Right renal cortex interstitium (tissue), 3 donors: ENCODE measurements at places on chromosomes 3 and 15.

DNA sequence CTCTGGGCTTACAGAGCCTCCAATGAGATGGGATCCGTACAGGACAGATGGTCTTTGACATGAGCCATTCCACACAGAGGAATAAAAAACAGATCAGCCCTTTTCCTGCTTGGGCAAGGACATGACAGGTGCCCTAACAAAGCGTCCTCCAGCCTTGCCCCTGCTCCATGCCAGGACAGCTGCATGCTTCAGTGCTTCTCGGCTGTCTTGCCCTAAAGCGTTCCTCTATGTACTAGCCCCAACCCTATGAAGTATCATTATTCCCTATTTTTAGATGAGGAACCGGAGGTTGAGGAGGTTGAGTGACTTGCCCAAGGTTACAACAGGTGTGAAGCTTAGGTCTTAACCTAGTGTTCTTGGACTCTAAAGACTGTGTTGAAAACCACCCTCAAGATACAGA is 10.5 kb downstream of the POMGNT2 start:
- DNase-seq = no peak

DNA sequence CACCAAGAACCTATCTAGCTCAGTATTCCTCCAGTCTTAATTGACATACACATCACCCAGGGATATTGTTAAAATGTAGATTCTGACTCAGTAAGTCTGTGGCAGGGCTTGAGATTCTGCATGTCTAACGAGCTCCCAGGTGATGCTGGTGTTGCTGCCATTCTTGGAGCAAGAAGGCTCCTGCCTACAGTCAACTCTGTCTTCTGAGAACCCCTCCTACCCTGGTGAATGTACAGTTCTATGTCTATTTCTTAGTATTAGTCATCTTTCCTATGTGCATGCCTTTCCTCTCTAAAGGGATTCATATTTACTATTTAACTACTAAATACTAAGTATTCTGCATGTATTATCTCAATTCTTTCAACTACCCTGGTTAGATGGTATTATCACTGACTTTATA is 268.7 kb downstream of the EDEM1 start:
- DNase-seq = no peak

DNA sequence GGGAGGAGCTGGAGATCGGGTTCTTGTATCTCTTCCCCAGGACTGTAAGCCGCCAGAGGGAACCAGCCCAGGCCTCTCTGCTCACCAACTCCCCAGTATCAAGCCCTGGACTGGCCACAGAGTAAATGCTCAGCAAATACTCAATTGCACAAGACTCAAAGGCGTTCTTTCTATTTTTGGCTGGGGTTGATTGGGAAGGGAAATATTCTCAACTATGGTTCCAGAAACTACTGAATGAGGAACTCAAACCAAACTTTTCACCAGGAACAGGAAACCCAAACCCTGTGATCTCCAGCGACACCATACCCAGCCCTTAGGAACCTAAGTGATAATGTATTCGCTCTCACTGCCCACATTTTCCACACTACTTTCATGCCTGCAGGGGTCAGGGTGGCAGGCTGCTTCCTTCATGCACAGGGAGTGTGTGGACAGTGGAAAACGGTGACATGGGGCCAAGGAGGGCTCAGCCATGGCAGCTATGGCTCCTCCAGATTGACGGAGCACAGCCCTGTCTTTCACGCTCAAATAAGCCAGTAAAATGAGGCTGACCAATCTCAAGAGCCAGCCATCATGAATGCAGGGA is 124.7 kb upstream of the RAD18 start:
- no peak for DNase-seq

GRCh38 chr3:75938921-75939320 is 153.6 kb upstream of the ZNF717 start:
- no peak for DNase-seq

DNA sequence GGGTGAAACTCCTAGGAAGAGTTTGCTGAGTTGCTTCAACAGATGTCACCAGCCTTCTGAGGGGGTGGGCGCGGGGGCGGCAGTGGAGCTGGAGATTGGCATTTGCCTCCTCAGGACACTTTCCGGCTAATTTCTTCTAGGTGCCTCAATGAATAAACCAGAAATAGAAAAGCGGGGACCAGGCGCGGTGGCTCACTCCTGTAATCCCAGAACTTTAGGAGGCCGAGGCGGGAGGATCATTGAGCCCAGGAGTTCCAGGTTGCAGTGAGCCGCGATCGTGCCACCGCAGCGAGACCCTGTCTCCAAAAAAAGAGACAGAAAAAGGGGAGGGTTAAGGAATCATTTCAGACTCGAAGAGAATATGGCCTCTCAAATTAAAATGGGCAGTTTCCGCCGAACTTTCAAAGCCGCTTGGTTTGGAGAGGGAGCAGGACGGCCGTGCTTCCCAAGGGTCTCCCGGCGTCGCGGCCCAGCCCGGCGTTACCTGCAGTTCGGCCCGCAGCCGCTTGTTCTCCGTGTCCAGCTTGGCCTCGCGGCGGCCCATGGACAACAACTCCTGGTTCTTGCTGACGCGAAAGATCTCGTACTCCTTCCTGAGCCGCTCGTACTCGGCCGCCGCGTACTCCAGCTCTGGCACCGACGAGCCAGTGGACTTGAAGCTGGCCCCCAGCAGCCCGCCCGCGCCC is 587 bp downstream of the NPHP3 start:
- DNase-seq = no peak

DNA sequence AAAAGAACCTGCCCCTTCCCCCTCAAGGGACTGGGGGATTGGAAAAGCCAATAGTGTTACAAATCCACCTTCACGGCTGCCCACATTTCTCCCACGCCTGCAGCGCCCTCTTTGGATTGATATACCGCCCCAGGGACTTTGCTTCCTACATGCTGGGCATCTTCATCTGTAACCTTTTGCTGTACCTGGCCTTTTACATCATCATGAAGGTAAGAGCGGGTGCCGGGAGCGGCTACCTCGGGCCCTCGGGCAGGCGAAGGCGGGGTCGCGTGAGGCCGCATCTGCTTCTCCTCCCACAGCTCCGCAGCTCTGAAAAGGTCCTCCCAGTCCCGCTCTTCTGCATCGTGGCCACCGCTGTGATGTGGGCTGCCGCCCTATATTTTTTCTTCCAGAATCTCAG is 73.1 kb downstream of the USF3 start:
- no peak for DNase-seq

GRCh38 chr15:93164409-93164808 is 75.4 kb upstream of the RGMA start:
- no peak for DNase-seq
